ENCODE measurements at places on chromosomes 11 and 22. TPM values are rescaled to one million over a fixed set of nuclear protein-coding genes. Genes with fewer than 3 reads are reported as not detected.
A peak's percentile ranks its signal among the peaks of the same experiment; 100 is the strongest.

Gene MS4A4A
- total RNA-seq: not detected

Gene CENPM
- total RNA-seq: 47.3 TPM

Gene CHKA
- 44.2 TPM for total RNA-seq

Gene OR51B2
- not detected for total RNA-seq

Gene TBX10
- not detected for total RNA-seq

Gene NAV2
- 14.1 TPM for total RNA-seq

Gene RFPL2
- not detected for total RNA-seq

Gene EEF1G
- 2,024 TPM for total RNA-seq

Gene BACE1-AS
- 17.6 TPM for total RNA-seq

GRCh38 chr11:73376803-73377629 lies 817 bp downstream of the RELT start:
- peaks cover 28% of the 10 kb centered on the region for H3K4me1 ChIP-seq
- H3K27me3 ChIP-seq: no peaks in the 10 kb centered on the region
- peak; percentile 48 for DNase-seq
- H3K4me3 ChIP-seq: peak overlapping the region; percentile 93
- peak overlapping the region; percentile 95 for H3K27ac ChIP-seq
- no peaks in the 10 kb centered on the region for H3K36me3 ChIP-seq

DNA sequence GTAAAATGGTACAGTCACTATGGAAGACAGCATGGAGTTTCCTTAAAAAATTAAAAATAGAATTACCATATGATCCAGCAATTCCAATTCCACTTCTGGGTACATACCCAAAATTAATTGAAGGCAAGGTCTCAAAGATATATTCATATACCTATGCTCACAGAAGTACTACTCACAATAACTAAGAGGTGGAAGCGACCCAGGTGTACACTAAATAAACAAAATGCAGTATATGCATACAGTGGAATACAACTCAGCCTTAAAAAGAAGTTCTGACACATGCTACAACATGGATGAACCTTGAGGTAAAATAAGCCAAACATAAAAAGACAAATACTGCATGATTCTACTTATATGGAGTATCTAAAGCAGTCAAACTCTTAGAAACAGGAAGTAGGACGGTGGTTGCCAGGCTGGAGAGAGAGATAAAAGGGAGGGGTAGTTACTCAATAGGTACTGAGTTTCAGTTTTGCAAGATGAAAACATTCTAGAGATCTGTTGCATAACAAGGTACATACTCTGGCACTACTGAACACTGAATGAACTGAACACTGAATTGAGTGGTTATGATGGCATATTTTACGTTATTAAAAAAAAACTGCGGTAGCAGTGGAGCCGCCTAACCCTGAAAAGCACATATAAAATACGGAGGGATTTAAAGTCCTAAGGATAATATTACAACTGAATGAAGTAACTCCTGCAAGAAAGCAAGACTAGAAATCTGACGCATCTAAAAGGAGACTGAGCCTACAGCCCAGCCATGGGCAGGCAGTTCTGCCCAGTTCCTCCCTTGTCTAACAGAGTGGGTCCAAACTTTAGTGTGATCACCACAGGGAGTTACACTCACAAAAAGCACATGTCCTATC lies 12.8 kb downstream of the DGCR2 start:
- no peak overlapping the region for H3K4me3 ChIP-seq
- DNase-seq: no peak
- H3K36me3 ChIP-seq: no peaks in the 10 kb centered on the region
- no peaks in the 10 kb centered on the region for H3K27me3 ChIP-seq

DNA sequence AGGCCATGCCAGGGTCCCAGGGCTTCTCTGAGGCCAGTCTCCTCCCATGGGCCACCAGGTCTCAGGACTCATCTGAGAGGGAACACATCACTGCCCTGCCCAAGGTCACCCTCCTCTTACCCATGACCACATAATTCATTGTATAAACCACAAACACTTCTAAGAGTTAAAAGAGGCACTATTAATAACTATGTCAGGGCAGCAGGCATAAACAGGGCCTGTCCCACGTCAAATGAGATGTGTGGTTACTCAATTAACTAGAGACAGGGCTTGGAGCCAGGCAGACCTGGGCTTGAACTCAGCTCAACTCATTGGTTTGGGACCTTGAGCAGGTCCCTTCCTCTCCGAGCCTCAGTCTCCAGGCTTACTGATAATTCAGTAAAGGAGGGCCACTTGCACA lies 33.1 kb downstream of the ARAP1 start:
- DNase-seq: no peak
- H3K27me3 ChIP-seq: no peaks in the 10 kb centered on the region
- H3K4me1 ChIP-seq: peaks cover 31% of the 10 kb centered on the region
- H3K27ac ChIP-seq: no peak overlapping the region

DNA sequence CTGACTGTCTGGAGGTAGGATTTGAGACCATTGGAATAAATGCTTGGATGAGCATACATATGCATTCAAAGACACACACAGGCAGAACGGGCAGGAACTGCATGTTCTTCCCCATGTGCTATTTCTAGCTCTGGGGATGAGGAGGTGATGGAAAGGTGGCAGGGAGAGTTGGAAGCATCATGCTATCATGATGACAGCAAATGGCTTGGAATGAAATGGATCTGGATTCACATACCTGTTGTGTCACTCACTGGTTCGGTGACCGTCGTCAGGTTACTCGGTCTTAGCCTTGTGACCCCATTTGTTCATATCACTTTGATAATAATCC lies 627.9 kb upstream of the KIRREL3 start:
- no peak overlapping the region for H3K4me3 ChIP-seq
- H3K27me3 ChIP-seq: no peaks in the 10 kb centered on the region
- H3K4me1 ChIP-seq: peaks cover 19% of the 10 kb centered on the region
- no peak for DNase-seq
- H3K27ac ChIP-seq: no peak overlapping the region

- no peaks in the 10 kb centered on the region for H3K4me1 ChIP-seq
- H3K36me3 ChIP-seq: no peaks in the 10 kb centered on the region
- peak overlapping the region; percentile 16 for H3K27ac ChIP-seq
- no peak for DNase-seq
Observed at GRCh38 chr22:44758344-44758973, 6.1 kb downstream of the ARHGAP8 start.

DNA sequence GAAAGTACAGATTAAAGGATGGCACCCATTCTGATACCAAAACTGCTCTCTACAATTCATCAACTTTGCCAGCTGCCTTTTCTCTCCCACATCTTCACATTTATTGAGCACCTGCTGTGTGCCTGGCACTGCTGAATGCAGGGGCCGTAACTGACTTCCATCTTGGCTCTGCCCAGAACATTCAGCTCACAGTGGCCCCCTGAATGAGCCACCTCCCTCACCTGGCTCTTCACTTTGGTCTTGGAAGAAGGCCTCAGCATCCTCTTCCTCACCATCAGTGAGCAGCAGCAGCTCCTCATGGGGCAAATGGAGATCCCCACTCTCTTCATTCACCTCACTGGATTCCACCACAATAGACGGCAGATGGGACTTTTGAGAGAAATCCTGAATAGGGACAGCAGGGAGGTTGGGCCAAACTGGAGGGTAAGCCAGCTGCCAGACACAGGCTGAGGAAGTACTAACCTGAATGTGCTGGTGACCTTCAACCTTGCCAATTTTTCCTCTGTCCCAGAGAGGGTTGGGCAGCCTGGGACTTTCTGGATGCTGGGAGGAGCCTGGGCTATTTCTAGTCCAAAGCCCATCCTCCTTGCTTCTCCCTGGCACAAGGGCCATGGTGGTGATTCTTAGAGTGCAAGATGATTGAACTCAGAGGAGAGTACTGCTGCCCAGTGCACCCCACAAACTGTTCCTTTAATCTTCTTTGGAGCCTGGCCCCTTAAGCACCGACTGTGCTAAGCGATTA lies 1.9 kb upstream of the UQCC3 start:
- H3K36me3 ChIP-seq: peaks cover 16% of the 10 kb centered on the region

- no peaks in the 10 kb centered on the region for H3K27me3 ChIP-seq
- peaks cover 47% of the 10 kb centered on the region for H3K4me1 ChIP-seq
- H3K4me3 ChIP-seq: no peak overlapping the region
- peak overlapping the region; percentile 43 for H3K27ac ChIP-seq
- H3K36me3 ChIP-seq: peaks cover 7% of the 10 kb centered on the region
Observed at GRCh38 chr11:68325183-68325906, 13.0 kb downstream of the LRP5 start.

DNA sequence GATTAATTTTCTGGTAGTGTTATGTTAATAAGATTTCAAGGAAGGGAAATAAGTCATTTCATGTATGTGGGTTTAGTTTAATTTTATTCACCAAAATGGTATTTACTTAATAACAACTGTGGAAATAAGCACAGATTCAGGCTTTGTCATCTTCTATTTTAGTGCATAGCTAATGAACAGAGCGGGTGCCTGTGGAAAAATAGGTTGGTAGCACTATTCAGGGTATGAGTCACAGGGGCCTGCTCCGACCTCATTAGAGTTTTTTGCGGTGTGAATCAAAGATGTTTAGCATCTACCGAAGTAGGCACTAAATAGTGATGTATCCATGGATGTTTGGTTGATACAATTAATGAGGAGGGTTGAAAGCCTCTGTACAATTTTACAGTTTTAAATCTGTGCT lies 78.2 kb downstream of the FAT3 start:
- DNase-seq: no peak
- peaks cover 28% of the 10 kb centered on the region for H3K4me1 ChIP-seq
- no peak overlapping the region for H3K27ac ChIP-seq
- H3K27me3 ChIP-seq: no peaks in the 10 kb centered on the region
- no peaks in the 10 kb centered on the region for H3K36me3 ChIP-seq

DNA sequence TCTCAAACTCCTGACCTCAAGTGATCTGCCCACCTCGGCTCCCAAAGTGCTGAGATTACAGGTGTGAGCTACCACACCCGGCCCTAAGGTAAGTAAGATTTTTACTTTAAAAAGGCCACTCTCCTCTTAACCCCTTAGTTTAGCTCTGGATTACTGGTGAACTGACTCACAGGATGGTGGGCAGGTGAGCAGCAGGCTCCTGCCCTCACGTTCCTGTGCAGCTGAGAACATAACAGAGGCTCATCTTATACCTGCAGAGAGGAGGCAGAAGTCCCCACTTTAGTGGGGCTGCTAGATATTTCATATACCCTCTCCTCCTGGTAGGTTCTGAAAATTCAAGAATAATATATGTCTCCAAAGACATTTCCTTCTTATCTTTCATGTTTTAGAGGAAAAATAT lies 17.1 kb upstream of the SERPIND1 start:
- no peaks in the 10 kb centered on the region for H3K27me3 ChIP-seq
- H3K36me3 ChIP-seq: peaks cover 5% of the 10 kb centered on the region
- no peaks in the 10 kb centered on the region for H3K4me1 ChIP-seq
- DNase-seq: no peak
- no peak overlapping the region for H3K27ac ChIP-seq
- no peak overlapping the region for H3K4me3 ChIP-seq

- peaks cover 7% of the 10 kb centered on the region for H3K4me1 ChIP-seq
- peaks cover 45% of the 10 kb centered on the region for H3K27me3 ChIP-seq
- no peak for DNase-seq
- no peak overlapping the region for H3K4me3 ChIP-seq
Observed at GRCh38 chr11:17543574-17544180, 539 bp downstream of the USH1C start.

- no peaks in the 10 kb centered on the region for H3K27me3 ChIP-seq
- H3K36me3 ChIP-seq: no peaks in the 10 kb centered on the region
- no peak overlapping the region for H3K27ac ChIP-seq
- no peak overlapping the region for H3K4me3 ChIP-seq
Observed at GRCh38 chr11:12416552-12416951, 39.2 kb downstream of the PARVA start.

DNA sequence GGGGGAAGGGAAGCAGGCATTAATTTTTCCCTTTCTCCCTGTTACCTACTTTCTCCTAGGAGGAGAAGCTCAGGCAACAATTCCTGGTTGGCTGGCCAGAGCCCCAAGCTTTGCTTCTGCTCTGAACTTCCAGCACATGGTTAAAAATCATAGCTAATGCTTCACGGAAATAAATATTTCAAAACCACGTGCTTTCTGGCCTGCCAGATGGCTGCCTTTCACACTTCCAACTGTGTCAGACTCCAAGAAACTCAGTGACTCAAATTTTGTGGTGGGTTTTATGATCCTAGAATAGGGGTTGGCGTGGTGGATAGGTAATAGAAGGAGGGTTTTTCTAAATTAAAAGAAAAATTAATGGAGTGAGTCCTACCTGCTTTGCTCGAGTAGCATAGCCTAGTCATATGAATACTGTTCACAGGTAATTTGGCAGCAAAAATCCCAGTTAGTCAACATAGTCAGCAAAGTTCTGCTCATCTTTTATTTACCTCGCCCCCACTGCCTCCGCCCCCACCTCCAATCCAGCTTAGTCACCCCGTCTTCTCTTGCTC lies 58.6 kb downstream of the SC5D start:
- H3K27ac ChIP-seq: no peak overlapping the region
- no peak overlapping the region for H3K4me3 ChIP-seq
- H3K36me3 ChIP-seq: no peaks in the 10 kb centered on the region
- peaks cover 10% of the 10 kb centered on the region for H3K4me1 ChIP-seq
- no peak for DNase-seq
- H3K27me3 ChIP-seq: no peaks in the 10 kb centered on the region

Measured in neural crest cell (in vitro differentiated cells).